ENCODE measurements at places on chromosomes 4 and X.
A peak's percentile ranks its signal among the peaks of the same experiment; 100 is the strongest.

DNA sequence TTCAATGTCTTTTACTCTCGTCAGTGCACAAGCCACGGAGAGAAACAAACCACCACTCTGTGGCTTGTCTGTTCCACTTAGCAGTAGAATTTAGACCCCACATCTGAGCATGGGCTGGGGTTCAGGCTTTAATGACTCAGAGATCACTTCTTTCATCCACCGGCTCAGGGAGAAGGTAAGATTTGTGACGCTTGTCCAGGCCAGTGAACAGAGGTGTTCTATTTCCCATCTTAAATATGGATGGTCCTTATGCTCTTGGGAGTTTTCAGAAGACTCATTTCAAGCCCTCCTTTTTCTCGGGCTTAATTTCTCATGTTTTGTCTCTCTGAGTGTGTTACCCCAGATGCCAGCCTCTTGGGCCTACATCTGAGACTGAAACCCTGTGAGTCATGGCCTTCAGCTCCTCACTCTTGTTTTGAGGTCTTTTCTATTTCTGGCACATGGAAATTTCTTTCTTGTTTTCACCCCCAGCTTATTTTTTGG lies 127.4 kb upstream of the SFRP2 start:
- DNase-seq: no peak

DNA sequence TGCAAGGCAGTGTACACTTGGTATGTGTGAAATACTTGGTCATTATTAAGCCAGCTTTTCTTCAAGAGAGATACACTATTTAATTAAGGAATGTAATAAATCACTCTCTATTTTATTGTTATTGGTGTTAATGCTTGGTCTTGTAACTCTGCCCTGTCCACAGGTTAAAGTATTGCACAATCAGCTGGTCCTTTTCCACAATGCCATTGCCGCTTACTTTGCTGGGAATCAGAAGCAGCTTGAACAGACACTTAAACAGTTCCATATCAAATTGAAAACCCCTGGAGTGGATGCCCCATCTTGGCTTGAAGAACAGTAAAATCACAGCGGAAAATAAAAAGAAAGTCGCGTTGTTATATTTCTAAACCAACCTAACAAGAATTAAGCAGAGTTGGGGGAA lies 26.2 kb upstream of the FHDC1 start:
- DNase-seq: no peak

DNA sequence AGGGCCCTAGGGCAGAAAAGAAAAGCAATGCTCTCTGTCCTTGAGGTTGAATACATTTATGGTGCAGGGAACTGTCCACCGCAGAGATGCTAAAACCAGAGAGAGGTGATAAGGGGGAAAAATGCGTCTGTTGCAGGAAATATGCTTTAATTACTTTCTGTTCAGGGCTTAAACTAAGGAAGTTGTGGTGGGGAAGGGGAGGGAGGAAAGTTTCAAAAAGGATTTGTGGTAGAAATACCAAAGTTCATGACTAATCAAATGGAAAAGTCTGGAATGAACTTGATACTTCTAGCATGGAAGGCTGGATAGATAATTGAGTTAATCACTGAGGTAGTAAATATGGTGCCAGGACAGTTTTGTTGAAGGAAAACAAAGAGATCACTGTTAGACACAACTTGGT lies 99.0 kb downstream of the ASB9 start:
- DNase-seq: peak; percentile 19

GRCh38 chrX:1561164-1561563 lies 24.2 kb upstream of the P2RY8 start:
- DNase-seq: no peak

DNA sequence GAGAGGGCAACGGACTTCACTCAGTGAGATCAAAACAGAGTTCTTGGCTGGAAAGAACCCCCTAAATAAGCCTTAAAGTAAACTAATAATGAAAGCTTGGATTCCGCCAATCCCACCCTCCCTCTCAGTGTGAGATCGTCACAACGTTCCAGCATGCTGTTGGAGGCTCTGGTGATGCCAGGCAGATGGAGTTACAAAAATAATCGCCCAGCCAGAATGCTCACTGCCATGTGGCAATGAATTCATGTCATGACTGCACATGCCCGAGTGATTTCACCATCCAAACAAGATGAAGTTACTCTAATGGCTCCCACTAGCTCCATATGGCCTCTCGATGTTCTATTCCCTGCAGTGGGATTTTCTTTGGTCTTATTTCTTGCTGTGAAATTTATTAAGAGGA lies 248.0 kb downstream of the SPATA18 start:
- DNase-seq: no peak

DNA sequence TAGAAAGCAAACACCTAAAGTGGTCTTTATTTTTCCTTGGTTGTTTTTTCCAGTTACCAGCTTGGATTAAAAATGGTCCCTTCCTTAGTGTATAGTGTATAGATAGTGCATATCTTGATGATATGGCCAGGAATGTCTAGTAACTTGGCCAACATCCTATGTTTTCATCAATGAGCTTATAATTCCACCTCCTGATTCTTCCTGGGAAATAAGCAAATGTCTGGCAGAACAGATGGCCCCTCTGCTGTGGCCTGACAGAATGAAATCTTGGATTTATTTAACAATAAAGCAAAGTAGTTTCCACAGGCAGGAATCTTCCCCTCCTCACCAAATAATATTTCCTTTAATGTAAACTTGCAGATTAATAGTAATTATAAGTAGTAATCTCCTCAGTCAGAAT lies 6.1 kb downstream of the SCARB2 start:
- DNase-seq: no peak

DNA sequence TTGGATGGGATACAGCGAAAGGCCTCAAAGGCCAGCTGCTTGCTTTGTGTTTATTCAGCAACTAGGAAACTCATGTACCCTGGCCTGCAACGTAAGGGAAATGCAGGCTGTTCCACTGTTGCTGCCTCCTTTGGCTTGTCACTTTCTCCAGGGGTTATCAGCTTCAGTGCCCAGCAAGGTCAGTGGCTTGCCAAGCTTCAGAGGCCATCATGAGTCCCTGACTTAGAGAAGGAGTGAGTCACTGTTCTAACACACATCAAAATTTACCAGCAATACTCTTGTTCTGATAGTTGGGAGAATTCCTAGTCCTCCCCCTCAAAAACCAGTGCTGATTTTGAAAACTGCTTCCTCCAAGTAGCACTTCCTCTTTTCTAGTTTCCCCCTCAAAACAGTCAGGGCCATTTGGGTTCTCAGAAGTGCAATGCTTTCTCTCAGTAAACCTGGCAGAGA lies 250.8 kb downstream of the ARHGAP24 start:
- DNase-seq: peak; percentile 27

GRCh38 chr4:185276036-185276435 lies 66.6 kb downstream of the SNX25 start:
- peak; percentile 63 for DNase-seq

GRCh38 chrX:153625271-153626024 lies 21.6 kb upstream of the DUSP9 start:
- no peak for DNase-seq

DNA sequence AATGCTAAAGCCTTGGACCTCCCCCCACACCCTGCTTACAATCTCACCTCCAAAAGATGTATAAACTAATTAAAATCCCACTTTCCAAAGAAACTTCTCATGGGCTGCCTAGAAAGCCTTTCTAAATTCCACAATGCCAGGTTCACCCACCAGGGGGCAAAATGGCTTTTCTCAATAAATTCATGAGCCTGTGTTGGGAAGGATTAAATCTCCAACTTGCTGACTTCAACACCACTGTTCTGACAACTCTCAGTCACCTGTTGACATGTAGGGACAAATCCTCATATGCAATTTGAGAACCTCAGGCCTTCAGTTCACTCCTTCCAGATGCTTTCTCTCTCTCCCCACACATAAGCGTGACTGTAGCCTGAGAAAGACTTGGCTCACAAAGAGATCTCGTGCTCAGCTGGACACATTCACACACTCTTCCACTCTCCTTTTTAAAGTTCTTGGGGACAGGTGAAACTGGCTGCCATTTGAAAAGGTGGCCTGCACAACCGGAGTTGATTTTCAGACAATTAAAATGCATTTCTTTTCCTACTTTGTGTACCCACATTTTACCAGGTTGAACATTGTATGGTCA lies 88.6 kb upstream of the PRPS2 start:
- DNase-seq: peak; percentile 1

- no peak for DNase-seq
Measured at GRCh38 chr4:86928400-86929255, 6.2 kb upstream of the AFF1 start.

DNA sequence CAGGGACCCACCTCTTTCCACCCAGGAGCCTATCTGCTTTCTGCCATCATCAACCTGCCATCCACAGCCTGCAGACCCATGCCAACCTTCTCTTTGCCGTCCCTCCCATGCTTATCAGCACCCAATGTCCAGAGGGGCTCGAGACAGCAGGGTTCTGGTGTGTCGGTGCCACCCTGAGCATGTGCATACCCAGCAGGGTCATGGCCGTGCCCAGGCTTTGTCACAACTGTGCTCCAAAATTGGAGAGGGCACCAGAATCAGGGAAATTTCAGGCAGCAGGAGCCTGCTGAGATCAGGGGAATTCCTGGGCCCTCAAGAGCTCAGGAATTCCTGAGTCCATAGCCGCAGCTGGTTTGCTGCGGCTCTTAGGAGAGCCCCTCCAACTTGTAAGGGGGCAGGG lies 330.6 kb downstream of the CCSER1 start:
- no peak for DNase-seq

DNA sequence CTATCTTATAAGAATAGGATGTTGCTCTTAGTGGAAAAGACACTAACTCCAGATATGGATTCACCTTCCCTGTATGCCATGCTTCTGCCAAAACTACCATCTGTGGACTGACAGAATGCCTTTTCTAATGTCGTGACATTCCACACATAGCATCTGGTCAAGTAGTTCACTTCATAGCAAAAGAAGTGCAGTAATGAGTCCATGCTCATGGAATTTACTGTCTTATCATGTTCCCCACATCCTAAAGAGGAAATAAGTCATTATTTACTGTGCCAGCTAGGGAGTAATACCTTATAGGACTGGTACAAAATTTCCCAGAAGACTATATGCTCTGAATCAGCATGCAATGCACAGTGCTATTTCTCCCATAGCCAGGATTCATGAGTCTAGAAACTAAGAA lies 562.4 kb downstream of the TLL1 start:
- DNase-seq: peak; percentile 95

GRCh38 chr4:13495753-13496152 lies 11.6 kb upstream of the RAB28 start:
- no peak for DNase-seq

DNA sequence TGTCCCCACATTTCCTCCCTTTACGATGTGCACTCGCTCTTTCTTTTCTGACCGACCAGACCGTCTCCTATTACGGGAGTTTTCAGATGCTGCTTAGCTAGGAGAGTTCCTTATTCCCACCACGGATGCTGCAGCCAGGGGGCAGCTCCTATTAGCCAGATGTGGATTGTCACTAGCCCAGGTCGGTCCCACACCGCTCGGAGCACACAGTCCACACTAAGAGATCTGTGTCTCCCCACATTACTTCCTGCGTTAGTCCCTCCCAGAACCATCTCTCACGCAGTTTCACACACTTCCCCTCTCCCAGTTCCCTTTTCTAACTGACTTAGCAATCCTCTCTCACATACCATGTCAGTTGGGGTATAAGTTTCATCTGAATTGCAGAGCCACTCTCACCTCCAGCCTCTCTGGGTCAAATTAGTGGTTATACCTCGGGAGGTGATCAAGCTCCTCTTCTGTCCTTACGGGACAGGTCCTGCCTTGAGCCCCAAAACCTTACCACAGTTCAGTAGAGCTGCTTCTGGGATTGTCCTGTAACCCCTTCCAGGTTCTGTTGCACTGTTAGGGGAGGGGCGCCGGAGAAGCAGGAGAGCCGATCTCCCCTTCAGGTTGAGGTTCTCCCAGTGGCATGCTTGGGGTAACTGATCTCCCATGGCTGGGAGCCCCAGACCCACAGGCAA lies 28.2 kb downstream of the SULT1E1 start:
- no peak for DNase-seq

DNA sequence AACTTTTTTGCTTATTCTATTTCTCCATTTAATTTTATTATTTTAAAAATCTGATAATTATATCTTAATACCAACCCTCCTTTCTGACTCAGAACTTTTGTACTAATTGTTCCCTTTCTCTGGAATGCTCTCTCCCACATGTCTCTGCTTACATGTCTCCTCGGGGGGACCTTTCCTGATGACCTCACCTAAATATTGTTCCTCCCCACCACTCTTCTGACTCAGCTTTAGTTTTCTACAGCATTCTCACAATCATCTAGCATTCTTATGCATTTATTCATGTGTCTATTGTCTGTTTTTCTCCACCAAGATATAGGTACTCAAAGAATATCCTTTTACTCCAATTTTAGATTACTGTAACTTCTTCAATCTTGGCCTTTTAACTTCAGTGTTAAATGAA lies 128.7 kb downstream of the MSL3 start:
- DNase-seq: peak; percentile 3

DNA sequence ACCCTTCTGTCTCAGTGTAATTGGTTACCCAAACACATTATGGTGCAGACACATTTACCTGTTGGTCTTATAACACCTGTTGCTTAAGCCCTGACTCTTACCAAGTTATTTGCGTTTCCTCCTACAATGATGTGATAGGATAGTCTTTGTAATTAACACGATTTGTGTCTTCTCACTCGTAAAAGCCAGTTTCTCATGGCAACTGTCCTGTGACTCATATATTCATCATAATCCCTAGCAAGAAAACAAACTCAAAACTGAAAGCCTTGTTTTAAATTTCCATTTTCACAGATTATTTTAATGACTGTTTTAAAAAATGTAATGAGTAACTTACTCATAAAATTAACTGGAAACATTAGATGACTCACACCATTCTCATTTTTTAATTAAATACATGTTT lies 495.2 kb downstream of the NLGN4X start:
- DNase-seq: no peak

DNA sequence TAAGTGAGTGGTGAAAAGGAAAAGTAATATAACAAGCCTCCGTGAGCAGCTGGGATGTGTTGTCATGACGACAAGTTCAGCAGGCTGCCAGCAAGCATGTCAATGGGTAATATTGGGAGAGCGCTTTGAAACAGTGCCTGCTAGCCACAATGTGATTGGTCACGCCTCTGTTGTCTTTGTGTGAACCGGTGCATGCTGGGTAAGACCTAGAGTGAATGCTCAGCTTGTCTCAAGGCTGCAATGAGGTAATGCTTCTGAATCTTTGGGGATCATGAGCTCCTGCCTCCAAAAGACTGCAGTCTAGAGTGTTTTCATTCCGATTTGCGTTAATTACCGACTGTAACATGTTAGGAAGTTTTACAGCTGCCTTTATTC lies 54.9 kb downstream of the STOX2 start:
- peak; percentile 4 for DNase-seq

- no peak for DNase-seq
Measured at GRCh38 chr4:121806411-121806810, 5.3 kb downstream of the EXOSC9 start.

GRCh38 chr4:154208424-154208823 lies 283.2 kb downstream of the DCHS2 start:
- DNase-seq: no peak

DNA sequence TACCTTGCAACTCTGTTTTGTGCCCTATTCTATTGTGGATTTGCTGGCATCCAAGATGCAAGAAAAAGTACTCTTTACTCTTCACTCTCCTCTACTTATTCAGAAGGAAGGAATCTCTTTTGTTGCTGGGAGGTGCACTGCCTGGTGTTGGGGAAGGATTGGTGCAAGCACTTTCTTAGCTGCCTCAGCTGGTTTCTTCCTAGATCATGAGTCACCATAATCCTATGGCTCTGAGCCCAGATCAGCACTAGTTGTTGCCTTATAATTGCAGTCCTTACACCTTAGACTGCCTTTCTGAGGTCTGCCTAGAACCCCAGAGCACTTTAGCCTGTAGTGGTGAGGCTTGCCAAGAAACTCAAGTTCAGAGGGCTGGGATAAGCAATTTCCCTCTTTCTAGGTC lies 37.0 kb upstream of the CT83 start:
- no peak for DNase-seq

Measured in EH (cell line).